Mesenchymal stem cell (in vitro differentiated cells and primary cell): ENCODE measurements at places on chromosomes 4 and X.

- H3K4me3 ChIP-seq = no peak overlapping the region
- H3K36me3 ChIP-seq = no peaks in the 10 kb centered on the region
- no peaks in the 10 kb centered on the region for H3K4me1 ChIP-seq
- no peaks in the 10 kb centered on the region for H3K27me3 ChIP-seq
- H3K27ac ChIP-seq = no peak overlapping the region
These were observed 42.0 kb downstream of the LGI2 start for GRCh38 chr4:24988776-24989175.

DNA sequence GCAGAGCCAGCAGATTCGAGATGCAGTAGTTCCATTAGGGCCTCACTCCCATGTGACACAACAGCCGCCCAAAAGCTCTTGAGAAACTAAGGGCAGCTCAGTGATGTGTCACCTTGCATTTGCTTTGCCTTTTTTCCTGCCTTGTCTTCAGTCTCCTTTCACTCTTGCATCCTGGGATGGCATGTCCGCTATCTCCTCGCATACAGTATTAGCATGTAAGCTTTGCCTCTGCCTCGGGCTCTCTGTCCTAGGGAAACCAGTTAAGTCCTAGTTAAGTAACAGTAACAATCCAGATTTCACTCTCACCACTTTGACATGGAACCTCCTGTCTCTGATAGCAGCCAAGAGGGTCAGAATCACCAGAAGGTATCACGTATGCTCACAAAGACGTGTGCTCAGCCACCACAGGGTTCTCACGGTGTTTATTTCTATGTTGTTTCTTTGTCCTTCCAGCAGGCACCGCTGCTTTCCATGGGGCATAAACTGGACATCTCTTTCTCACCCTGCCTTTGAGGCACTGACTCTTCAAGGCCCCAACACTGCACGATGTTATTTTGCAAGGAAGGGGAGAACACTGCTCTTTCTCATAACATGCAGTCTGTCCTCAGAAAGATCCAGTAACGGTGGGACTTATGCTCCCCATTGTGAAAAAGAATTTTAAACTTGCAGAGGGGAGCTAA lies 26.7 kb upstream of the SORBS2 start:
- peaks cover 20% of the 10 kb centered on the region for H3K4me1 ChIP-seq
- no peaks in the 10 kb centered on the region for H3K36me3 ChIP-seq
- H3K4me3 ChIP-seq = no peak overlapping the region
- peak overlapping the region; percentile 97 for H3K27ac ChIP-seq

GRCh38 chrX:47194194-47194787 lies 662 bp downstream of the UBA1 start:
- peak overlapping the region; percentile 73 for H3K27ac ChIP-seq
- peak overlapping the region; percentile 96 for H3K4me3 ChIP-seq
- peaks cover 34% of the 10 kb centered on the region for H3K36me3 ChIP-seq

DNA sequence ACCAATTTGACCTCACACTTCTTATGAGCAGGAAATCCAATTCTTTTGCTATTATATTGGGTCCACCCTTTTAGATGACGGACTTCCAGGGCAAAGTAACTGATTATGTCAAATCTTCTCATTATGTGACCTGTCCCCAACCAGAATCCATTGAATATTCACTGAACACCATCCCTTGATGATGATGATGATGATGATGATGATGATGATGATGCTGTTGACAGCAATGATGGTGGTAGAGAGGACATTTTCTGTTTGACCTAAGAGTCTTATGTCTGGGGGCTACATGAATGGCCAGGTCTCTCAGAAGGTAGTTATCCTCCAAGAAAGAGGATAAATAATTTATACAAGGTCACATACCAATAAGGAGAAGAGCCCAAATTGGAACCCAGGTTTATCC lies 5.2 kb downstream of the TCEAL8 start:
- peaks cover 2% of the 10 kb centered on the region for H3K4me1 ChIP-seq
- H3K27me3 ChIP-seq = no peaks in the 10 kb centered on the region
- H3K27ac ChIP-seq = no peak overlapping the region
- H3K4me3 ChIP-seq = no peak overlapping the region
- no peak for DNase-seq

DNA sequence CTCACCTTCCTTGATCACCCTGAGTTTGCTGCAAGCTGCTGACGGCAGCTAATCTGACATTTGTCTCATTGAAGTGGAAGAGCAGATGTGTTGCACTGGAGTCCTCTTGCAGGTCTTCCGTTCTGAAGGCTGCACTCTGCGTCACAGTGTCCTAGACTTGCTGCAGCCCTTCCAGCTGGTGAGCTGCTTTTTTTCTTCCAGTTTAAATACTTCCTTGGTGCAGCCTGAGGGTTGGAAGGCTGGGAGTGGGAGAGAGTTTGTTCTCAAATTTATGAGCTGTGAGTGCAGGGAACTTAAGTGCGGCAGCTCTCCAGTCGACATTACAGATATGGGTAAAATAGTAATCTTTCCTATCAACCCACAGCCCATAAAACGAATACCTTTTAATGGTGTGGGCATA lies 303.6 kb upstream of the FAT1 start:
- no peaks in the 10 kb centered on the region for H3K36me3 ChIP-seq
- H3K4me3 ChIP-seq = peak overlapping the region; percentile 48
- H3K27me3 ChIP-seq = no peaks in the 10 kb centered on the region
- H3K4me1 ChIP-seq = peaks cover 1% of the 10 kb centered on the region

- no peaks in the 10 kb centered on the region for H3K36me3 ChIP-seq
- no peak overlapping the region for H3K4me3 ChIP-seq
- DNase-seq = no peak
- no peaks in the 10 kb centered on the region for H3K4me1 ChIP-seq
- H3K27ac ChIP-seq = no peak overlapping the region
- H3K27me3 ChIP-seq = no peaks in the 10 kb centered on the region
These were observed 53.5 kb downstream of the SPANXA2 start for GRCh38 chrX:141642979-141643378.

- no peaks in the 10 kb centered on the region for H3K36me3 ChIP-seq
- H3K4me1 ChIP-seq = peaks cover 1% of the 10 kb centered on the region
- H3K27me3 ChIP-seq = peaks cover 10% of the 10 kb centered on the region
- H3K27ac ChIP-seq = no peak overlapping the region
These were observed 352.1 kb upstream of the GATB start for GRCh38 chr4:152112887-152113286.

GRCh38 chr4:67106861-67107460 lies 438.3 kb downstream of the CENPC start:
- no peaks in the 10 kb centered on the region for H3K27me3 ChIP-seq
- H3K27ac ChIP-seq = no peak overlapping the region
- H3K4me1 ChIP-seq = no peaks in the 10 kb centered on the region
- peak; percentile 35 for DNase-seq
- no peaks in the 10 kb centered on the region for H3K36me3 ChIP-seq
- H3K4me3 ChIP-seq = no peak overlapping the region

DNA sequence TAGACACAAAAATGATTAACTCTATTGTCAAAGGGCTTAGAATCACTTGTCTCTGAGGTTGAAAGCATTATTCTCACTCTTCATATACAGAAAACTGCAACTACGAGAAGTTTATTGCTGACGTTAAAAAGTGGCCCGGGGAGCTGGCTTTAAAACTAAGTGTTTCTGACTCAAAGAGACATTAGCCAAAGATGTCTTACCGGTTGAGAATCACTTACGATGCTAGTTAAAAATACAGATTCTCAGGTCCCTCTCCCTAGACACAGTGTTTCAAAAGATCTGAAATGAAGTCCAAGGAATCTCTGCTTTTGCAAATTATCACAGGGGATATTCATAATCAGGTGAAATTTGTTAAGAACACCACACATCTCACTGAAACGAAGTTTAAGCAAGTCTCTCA lies 1.2 kb downstream of the GNPDA2 start:
- peaks cover 7% of the 10 kb centered on the region for H3K36me3 ChIP-seq
- DNase-seq = peak; percentile 22
- no peak overlapping the region for H3K4me3 ChIP-seq
- H3K27me3 ChIP-seq = no peaks in the 10 kb centered on the region
- no peaks in the 10 kb centered on the region for H3K4me1 ChIP-seq
- no peak overlapping the region for H3K27ac ChIP-seq

DNA sequence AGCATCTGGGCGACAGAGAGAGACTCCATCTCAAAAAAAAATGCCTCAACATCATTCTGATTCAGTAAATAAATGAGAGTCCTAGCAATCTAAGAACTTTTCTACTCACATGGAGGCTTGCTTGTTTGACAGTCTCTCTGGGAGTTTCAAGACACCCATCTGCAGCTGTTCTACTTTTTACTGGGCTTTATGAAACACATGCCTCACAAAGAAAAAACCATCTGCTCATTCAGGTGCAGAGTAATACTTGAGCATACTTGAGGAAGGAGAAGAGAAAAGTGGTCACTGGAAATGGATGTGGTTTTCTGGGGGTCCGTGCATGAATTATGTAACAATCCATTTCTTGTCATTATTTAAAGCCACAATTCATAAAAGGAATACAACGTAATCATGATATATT lies 87.1 kb upstream of the DDX53 start:
- H3K4me3 ChIP-seq = no peak overlapping the region
- H3K4me1 ChIP-seq = no peaks in the 10 kb centered on the region
- no peak overlapping the region for H3K27ac ChIP-seq

DNA sequence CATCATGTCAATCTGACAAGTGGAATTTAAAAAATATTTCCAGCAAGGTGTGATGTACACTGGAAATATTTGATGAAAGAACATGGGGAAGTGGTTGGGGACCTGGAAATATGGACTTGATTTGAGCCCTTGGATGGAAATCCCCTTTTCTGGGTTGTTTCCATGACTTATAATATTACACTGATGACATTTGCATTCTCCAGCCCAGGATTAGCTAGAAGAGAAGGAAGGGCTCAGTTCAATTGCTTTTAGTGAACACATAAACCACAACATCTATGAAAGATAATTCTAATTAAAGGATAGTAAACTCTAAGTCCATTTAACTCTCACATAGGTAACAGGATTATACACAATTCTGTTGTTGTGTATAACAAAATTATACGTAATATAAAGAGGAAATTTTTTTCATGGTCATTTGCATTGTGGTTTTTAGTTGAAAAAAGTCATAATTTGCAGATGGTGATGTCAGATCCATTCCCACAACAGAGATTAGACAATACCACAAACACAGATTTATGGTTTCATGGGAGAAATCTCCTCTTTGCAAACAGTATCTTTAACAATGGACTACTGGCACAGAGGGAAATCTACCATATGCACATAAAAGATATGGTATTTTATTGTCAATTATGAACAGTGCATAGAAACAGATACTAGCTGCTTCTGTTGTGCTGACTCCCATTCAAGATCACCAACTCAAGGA lies 126.5 kb downstream of the DKK2 start:
- DNase-seq = no peak
- no peaks in the 10 kb centered on the region for H3K36me3 ChIP-seq
- no peaks in the 10 kb centered on the region for H3K4me1 ChIP-seq
- no peak overlapping the region for H3K4me3 ChIP-seq

DNA sequence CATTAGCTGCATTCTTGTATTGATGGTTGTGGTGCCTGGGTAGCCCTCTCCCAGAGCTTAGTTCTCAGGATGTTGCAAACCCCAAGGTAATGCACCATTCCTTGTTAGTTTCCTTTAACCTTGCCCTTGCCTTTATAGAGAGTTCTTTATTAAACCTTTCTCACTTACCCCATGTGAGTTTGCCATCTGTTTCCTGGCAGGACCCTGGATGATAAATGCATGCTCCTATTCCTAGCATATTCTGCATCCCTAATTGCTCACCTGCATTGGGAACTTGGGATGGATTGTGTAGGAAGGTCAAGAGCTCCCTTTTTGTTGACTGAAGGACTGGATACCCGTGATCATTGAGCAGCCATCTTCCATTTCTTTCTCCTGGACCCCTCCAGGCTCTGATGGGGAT lies 59.9 kb upstream of the AP1S2 start:
- no peak for DNase-seq
- H3K27ac ChIP-seq = no peak overlapping the region
- H3K4me3 ChIP-seq = no peak overlapping the region

DNA sequence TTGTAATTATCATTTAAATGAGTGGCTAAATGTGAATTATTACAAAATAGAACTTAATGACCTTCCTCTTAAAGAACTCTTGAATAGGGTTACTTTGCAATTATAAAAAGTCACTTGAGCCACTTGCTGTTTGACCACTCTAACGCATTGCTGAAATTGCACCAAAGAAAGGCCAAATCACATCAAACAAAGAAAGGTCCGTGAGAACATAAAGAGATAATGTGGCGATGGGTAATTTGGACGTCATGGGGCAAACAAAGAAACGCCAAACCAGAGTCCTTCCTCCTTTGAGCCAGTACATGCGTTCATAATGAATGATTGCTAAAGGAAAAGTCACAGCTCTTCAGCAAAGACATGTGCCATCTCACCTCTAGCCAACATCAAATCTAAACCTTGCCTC lies 229.8 kb upstream of the STS start:
- H3K4me1 ChIP-seq = no peaks in the 10 kb centered on the region
- H3K36me3 ChIP-seq = no peaks in the 10 kb centered on the region
- DNase-seq = no peak
- H3K27ac ChIP-seq = no peak overlapping the region
- H3K27me3 ChIP-seq = no peaks in the 10 kb centered on the region
- no peak overlapping the region for H3K4me3 ChIP-seq

DNA sequence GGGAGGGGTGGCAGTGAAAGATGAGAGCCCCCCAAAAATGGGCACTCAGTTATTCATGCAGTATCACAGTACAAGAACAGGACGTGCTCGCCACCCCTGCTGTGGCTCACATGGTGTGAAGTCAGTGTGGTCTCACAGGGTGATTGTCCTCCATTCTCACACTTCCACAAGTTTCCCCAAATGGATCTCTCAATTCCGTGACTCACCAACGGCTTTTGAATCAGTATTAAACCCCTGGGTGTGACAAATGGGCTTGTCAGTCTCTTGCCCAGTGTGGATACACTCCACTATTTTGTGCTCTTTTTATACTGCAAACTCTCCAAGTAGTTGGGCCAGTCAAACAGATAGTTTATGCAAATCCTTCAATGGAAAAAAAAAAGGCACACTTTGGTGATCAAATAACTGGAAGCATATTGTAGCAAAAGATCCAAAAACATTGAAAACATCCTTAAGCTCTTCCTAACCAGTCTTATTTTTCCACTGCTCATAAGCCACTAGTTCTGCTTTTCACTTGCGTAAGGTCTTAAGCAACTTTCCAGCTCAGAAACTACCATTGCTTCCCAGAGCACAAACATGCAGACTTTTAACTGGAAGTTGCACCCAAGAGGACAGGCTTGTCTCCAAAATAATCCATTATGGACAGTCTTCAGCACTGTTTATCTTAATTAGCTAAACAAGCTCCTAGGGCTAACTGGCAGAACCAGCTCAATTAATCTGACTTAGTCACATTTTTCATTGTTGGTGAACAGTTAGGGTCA lies 365.7 kb downstream of the PPP3CA start:
- H3K27me3 ChIP-seq = no peaks in the 10 kb centered on the region
- no peak overlapping the region for H3K27ac ChIP-seq
- peaks cover 9% of the 10 kb centered on the region for H3K4me1 ChIP-seq
- no peak overlapping the region for H3K4me3 ChIP-seq
